ENCODE measurements at places on chromosomes 1 and 21.

GRCh38 chr1:164560556-164560955 lies 1.6 kb downstream of the PBX1 start:
- no peak for DNase-seq

- DNase-seq, result no peak
These were observed 9.1 kb downstream of the SLC30A2 start for GRCh38 chr1:26036756-26037281.

DNA sequence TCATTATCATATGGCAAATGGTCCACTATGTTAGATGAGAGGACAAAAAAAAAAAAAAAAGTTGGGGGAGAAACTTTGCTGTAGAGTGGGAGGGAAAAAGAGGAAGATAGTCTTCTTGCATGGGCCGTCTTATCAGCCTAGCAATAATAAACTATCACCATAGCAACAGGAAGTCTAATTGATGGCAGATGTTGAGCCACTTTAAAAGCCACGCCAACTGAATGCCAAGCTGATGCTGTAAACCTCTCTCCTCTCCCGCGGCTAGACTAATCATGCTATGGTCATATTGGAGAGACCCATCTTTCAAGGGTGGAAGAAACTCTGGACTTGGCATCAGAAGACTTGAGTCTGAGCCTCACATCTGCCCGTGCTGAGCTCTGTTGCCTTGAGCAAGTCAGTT lies 122.2 kb upstream of the HOOK1 start:
- no peak for DNase-seq

- no peak for DNase-seq
These were observed 28.3 kb downstream of the EPHA8 start for GRCh38 chr1:22591576-22591975.

- no peak for DNase-seq
These were observed 24.5 kb upstream of the RCSD1 start for GRCh38 chr1:167605576-167605975.

DNA sequence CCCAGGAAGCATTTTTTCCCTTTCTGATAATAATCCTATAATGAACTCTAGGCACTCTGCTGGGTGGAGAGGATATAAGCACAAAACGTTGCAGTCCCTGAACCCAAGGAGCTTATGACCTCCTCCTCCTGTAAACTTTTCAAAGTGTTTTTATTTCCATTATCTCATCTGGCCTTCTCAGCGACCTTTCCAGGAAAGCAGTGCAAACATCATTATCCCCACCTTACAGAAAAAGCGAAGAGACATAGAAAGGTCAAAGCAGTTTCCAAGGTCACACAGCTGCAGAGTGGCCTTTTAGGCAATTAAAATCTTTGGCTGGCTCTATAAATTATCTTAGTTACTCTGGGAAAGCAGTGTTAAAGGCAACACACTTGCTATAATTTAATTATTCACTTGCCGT lies 63.8 kb downstream of the OLFML3 start:
- DNase-seq, result no peak

GRCh38 chr21:21034036-21034435 lies 35.8 kb downstream of the NCAM2 start:
- no peak for DNase-seq

GRCh38 chr21:16180614-16181013 lies 450.8 kb downstream of the USP25 start:
- DNase-seq, result no peak
